ENCODE measurements at places on chromosomes 1 and 21.

- DNase-seq: no peak
These were observed 31.1 kb downstream of the CD160 start for GRCh38 chr1:145750426-145750825.

DNA sequence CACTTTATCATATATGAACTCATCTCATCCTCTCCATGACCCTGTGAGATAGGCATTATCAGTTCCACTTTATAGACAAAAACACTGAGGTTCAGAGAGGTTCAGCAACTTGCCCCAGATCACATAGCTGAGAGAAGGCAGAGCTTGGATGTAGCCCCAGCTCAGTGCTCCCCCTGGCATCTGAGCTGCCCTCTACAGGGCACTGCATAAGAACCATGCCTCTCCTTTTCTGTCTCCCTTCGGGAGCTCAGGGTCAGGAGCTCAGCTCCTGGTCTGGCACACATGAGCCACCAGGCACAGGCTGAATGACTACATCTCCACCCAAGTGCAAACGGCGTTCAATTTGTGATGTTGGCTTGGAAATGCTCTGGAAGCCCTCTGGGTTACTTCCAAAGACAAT, 16.9 kb downstream of the RAB7B start:
- DNase-seq: no peak

- no peak for DNase-seq
These were observed 13.3 kb upstream of the PPP2R5A start for GRCh38 chr1:212271823-212272485.

GRCh38 chr1:23664837-23665795, 26.5 kb upstream of the RPL11 start:
- no peak for DNase-seq

- no peak for DNase-seq
These were observed 40.0 kb downstream of the S1PR1 start for GRCh38 chr1:101276818-101277217.

DNA sequence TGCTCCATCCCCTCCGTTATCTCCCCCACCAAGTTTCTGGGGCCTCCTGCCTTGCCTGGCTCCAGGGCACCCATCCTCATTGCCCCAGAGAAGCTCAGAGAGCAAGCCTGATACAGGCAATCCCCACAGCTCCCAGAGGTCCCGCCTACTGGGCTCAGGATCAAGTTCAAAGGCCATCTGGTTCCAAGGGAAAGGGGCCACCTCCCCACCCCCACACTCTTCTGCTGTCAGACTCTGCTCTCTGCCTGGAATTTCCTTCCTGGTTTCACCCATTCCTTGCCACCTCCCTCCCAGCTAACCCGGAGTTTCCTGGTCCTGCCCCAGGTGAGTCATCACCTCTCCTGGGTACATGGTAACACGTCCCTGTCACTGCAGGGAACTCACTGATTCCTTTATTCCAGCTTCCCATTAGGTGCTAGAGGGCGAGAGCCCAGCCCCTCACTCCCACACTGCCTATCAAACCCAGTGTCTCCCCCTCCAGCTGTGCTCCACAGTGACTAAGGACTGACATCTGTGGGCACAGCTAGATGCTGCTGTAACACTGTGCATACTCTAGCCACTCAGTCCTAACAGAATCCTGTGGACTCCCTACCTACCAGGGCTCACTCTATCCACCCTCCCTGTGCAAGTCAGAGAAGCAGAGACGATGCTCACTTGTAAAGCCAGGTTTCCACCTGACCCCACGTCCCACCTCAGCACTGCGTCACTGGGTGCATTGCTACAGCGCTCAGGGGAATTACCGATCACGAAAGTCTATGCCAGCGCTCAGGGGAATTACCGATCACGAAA, 21.8 kb downstream of the RSPH1 start:
- no peak for DNase-seq

GRCh38 chr1:182527680-182528079, 61.4 kb downstream of the RNASEL start:
- DNase-seq: no peak

- peak; percentile 21 for DNase-seq
These were observed 3.4 kb upstream of the PEX10 start for GRCh38 chr1:2415801-2416208.

DNA sequence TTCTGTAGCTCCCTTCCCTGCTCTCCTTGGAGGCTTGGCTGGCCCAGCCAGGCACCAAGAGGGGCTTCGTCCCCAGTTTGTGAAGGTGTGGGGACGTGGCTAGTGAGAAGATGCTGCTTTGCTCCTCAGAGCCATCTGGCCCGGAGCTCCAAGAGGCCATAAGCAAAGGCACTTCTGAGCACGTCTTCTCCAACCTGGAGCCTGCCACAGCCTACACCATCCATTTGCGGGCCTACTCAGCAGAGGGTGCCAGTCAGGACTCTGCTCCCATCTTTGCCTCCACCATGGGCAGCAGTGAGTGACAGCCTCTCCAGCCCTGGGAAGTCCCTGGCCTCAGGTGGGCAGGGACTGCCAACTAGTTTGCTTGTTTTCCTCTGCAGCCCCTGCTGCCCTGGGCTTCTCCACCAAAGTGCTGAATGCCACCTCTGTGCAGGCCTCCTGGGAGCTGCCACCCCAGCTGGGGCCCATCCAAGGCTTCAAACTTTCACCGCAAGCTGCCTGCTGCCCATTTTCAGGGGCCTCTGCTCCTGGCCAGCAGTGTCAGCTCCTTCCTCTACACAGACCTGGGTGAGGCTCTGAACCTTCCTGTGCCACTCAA, 25.9 kb downstream of the SLC27A3 start:
- no peak for DNase-seq

GRCh38 chr1:208157769-208158168, 86.4 kb downstream of the PLXNA2 start:
- no peak for DNase-seq

DNA sequence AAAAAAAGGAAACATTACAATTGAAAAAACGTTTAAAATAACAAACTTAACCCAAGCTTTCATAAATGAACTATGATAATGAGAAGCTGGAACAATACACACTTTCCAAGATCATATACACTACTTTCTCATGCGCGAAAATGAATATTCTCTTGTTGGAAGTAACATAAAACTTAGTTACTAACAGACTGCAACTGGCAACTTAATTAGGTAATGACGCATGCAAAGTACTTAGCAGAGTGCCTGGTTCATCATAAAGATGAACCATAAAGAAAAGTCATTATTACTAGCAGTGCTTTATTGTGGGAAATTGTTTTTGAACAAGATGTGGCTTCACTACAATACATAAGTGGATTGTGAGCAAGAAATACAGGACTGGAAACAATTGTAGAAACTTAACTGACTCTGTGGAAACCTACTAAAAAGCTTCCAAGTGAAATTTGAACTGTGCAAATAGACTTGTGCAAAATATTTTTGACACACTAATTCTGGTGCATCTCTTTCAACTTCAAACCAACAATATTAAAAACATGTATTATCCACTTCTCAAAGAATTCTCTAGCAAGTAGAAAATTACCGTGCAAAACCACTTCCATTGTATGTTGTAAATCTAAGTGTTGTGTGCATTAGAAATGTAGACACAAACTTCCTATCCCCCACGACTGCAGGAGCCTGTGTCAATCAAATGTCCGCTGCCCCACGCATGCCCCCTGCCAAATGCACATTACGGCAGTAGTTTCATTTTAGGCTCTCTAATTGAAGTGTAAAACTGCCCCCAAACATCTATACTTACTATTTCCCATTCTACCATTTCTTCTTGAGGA, 2.0 kb downstream of the ARHGAP29 start:
- no peak for DNase-seq

DNA sequence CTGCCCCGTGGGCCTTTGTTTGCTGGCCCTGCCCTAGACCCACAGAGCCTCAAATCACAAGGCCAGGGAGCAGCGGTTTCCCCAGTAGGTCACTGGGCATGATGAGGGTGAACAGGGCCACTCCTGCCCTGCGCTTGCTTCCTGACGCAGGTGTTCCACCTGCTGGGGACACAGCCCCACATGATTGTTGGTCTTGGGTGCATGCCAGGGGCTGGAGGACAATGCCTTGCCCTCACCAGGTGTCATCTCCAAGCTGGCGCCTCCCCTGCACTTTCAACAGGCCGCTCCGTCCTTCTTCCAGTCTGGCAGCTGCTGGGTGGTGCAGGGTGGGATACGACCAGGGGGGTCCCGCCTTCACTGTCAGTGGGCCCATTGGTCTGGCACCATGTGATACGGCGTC, 24.3 kb downstream of the IL10RB start:
- DNase-seq: no peak

DNA sequence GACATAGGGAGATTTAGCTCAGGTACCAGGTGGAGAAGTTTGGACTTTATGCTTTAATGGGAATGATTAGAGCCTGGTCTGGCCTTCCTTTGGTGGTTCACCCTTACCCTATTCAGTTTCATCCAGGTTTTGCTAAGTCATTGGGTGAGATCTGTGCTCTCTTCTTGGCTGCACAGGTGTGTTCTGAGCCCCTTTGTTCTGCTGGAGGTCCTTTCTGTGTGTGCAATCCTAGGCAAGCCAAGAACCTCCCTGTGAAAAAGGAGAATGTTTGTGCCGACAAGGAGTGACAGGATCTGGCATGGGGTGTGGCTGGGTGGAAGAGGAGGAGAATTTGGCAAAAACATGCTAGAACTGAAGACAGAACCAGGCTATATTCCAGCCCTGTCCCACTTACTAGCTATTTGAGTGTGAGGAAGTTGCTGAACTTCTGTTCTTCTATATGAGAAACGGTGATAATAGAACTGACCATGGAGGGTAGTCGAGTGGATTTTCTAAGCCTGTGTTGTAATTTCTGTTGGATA, 4.6 kb downstream of the GSTM5 start:
- no peak for DNase-seq

- DNase-seq: no peak
These were observed 1183.2 kb upstream of the B3GALT2 start for GRCh38 chr1:194369622-194370021.

GRCh38 chr1:226874579-226875425, 4.4 kb downstream of the PSEN2 start:
- DNase-seq: no peak

GRCh38 chr1:211521102-211521815, 29.3 kb upstream of the RD3 start:
- no peak for DNase-seq

DNA sequence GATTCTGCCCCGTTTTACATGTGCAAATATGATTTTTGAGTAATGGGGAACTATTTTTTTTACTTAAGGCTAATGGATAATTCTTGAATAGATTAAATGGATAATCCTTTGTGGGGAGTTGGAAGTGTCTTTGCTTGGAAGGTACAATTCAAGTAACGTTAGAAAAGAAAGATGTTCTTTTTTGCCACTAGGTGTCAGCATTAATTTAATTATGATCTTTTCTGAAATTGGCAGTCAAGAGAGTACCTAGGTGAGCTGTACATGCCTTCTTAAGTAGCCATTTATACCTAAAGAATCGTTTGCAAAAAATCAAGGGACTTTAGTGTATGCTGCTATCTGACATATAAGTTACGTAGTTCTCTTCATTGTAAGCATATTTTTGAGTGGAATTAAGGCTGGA, 2.2 kb downstream of the FBXO28 start:
- DNase-seq: no peak

- no peak for DNase-seq
These were observed 30.9 kb upstream of the CCDC17 start for GRCh38 chr1:45654540-45655280.
